ENCODE measurements at places on chromosomes 7 and 10.

- peak; percentile 30 for DNase-seq
Observed at GRCh38 chr7:6618621-6619020, 3.2 kb downstream of the ZNF853 start.

DNA sequence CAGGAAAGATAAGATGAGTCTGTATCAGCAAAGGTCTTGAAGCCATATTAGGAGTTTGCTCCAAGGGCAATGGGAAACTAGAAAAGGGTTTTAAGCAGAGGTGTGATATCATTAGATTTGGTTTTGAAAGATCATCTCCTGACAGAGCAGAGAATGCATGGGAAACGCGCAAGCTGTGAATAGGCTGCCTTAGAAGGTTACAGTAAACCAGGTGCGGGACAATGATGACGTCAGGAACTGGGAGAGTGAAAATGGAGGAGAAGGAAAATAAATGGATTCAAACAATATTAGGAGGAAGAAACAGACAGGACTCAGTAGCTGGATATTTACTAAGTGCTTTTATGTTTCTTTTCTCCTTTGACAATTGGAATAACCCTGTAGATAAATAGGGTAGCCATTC, 50.6 kb downstream of the CACNB2 start:
- no peak for DNase-seq

DNA sequence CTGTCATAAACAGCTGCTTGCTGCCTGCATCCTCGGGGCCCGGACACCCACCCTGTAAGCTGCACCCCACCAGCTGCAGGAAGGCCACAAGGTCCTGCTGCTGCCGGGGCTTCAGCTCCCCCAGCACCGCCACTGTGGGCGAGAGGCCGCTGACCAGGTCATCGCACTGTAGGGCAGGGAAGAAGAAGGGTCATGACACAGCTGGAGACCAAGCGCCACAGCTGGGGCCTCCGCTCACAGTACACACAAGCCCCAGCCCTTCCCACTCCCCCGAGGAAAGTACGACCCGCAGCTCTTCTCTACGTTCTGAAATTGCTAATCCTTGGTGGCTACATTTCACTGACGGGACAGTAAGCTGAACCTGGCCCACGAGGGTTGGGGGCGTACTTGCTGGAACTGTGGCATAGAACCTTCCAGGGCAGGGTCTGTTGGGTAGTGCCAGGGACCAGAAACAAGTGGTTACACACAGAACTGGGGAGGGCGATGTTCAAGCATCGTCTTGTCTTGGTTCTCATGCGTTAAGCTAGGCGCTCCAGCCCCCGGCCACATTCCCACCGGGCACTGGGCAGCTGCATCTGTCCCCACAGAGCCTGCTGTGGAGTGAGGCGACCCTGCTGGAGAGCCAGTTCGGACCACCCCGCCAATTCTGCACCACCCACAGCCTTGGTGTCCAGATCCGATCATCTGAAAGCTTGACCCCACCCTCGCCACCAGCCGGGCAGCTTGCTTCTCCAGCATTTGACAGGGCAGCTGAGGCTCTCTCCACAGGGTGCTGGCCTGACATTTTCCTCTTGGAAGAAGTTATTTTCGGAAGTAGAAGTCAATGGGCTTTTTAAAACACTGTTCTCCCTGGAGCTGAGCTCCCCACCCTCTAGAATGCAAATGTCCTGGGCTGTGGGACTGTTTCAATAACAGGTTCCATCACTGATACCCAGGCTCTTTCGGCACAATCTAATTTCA, 50.8 kb downstream of the GSDME start:
- no peak for DNase-seq

GRCh38 chr10:86164174-86164774, 202.3 kb downstream of the GRID1 start:
- no peak for DNase-seq

GRCh38 chr7:43669286-43670081, 59.8 kb downstream of the COA1 start:
- peak; percentile 78 for DNase-seq

DNA sequence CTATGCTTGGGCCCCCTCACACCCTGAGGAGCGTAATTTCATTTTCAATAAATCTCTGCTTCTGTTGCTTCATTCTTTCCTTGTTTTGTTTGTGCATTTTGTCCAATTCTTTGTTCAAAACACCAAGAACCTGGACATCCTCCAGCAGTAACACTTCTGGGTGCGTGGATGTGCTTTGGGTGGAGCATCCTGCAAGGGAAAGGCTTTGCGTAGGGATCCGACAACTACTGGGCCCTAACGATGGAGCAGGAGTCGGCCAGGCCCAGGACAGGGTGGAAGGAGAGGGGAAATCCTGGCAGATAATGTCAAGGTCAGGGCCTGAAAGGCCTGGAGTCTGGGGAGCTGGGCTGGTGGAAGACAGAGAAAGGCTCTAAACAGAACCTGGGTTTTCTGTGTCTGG, 231.8 kb downstream of the ADAM12 start:
- no peak for DNase-seq

DNA sequence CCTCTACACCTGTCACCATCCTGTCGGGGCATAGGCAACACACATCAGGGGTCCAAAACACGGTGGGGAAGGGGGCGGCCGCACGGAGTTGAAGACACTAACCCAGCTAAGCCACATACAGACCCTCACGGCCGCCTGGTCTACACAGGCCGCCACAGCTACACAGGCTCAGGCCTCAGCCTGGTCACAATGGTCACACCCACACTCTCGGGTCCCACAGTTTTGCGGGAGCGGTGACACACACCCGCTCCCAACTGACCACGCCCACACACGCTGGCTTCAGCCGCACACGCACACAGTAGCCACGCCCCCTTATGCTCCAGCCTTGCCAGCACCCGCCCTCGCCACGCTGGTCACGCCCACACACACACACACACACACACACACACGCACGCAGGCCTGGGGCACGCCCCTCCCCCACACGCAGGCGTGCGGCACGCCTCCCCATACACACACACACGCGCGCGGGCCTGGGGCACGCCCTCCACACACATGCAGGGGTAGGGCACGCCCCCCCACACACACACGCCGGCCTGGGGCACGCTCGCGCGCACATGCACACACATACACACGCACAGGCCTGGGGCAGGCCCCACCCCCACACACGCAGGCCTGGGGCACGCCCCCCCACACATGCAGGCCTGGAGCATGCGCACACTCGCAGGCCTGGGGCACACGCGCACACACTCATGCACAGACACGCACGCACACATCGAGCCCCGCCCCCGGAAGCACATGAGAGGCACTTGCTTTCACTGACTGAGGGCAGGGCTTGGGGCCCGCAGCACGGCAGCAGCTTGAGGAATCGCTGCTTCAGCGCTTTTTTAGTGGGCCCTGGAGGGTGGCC, 12.3 kb upstream of the OGA start:
- DNase-seq: peak; percentile 89

GRCh38 chr10:7890781-7891180, 72.5 kb downstream of the TAF3 start:
- no peak for DNase-seq

DNA sequence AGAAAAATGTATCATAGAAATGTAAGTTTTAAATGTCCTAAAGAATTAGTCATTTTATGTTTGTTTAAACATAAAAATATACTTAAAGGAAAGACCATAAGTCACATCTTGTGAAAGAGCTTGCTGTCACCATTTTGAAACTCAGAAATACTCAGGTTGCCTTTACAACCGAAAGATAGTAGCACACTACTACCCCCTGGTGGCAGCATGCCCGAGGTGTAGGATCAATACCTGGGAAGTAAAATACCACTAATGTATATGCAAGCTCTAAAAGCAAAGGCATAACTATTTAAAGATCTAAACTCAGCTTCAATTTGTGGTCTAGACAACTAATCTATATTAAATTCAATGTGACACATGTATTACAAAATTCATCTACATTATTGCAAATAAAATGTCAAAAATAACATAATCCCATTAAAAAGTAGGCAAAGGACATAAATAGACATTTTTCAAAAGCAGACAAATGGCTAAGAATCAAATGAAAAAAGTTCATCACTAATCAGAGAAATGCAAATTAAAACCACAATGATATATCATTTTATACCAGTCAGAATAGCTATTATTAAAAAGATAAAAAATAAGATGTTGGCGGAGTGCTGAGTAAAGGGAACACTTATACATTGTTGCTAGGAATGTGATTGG, 47.7 kb upstream of the FGL2 start:
- peak; percentile 83 for DNase-seq

DNA sequence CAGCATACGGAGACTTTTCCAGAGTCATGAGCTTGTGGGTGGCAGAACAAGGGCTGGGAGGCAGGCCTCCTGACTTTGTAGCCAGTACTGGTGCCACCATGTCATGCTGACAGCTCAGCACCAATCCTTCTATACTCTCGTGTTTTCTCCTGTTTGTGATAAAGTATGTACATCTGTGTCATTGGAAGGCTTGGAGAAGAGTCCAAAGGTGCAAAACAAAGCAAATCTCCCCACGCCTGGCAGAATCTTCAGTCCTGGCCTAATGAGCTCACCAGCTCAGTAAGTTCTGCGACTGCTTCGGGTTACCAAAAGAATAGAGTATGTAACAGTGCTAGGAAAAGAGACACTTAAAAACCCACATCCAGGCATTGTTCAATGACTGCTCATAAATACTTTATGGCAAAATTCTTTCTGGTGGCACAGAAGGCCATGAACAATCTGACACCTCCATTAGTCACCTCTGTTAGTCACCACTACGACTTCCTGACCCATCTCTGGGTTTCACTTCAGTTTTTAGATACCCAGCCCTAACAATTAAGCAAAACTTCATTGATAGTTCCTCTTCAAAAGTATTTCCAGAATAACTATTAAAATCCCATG, 24.5 kb downstream of the STEAP1 start:
- peak; percentile 93 for DNase-seq

- DNase-seq: no peak
Observed at GRCh38 chr7:75690121-75690523, 48.6 kb downstream of the HIP1 start.

DNA sequence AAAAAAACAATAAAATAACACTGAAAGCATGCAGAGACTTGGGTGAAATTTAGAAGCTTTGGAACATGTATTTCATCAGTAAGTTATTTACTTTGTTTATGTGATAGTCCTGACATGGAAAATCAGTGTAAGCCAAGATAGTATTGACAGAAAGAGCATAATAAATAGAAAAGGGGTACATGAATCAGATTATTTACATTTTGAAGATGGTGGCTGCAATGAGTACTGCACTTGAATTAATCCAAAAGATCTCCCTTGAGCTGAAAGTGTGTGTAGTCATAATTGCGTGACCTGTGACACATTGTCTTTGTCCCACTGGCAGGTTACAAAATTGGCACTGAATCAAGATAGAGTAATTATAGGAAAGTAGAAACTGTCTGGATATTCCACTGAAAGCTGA, 562.9 kb downstream of the GFRA1 start:
- no peak for DNase-seq

DNA sequence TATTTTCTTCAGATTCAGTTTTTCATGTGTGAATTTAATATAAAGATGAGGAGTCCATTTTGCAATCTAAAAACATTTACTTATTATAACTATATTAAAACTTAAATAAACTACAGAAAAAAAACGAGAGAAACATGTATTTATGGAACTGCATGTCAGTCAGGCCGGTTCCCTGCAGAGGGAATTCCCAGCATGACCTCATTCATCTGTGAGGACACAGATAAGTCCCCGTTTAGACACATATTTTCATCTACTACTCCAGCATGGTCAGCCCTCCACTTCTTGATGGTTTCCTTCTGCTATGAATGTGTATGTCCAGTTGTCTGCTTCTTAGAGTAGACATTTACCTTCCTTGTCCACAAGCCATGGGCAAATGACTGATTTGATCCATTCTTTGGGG, 339.1 kb downstream of the SEMA3D start:
- DNase-seq: no peak

DNA sequence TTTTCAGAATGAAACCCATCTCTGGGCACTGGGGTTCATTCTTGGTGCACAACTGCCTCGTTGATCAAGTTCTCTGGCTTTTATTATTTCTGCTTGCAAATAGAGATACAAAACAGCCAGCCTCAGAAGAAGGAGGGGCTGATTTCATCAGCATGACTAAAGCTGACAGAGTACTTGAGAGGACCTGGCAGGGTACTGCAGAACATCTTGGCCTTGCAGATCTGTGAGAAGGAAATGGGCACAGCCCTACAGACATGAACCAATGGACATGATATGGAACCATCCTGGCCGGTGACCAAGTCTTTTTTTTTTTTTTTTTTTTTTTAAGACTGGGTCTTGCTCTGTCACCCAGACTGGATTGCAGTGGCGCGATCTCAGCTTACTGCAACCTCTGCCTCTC, 240.6 kb downstream of the VTI1A start:
- peak; percentile 36 for DNase-seq

GRCh38 chr10:17066000-17066399, 63.6 kb downstream of the CUBN start:
- no peak for DNase-seq

DNA sequence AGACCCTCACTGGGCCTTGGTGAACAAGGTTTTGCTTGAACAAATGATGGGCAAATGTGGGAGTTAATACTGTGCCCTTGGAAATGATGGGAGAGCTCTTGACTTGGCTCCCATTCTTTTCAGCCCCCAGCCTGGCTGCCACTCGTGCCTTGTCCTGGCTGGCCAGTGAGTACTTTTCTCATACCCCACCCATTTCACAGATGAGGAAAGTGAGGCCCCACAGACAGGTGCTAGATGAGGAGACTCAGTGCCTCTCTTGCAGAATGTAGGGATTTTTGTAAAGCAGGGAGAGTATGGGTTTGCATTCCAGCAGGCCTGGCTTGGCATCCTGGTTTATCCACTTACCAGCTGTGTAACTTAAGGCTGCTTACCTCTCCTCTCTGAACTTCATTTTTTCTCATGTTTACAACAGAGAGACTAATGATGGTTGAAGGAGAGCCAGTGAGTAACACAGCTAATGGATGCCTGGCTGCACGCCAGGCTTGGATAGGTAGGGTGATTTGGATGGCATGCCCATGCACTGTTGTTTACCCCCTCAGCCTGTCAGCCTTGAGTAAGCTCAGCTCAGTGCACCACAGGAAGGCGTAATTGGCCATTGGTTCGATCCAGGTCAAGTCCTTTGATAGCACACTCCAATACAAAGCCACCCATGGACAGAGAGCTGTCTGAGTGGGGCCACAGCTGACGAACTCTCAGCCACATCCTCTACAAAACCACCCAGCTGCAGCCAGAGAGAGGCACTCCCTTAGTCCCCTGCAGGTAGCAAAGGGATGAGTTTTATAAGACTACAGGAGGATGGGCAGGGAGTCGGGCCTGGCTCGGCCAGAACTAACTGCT, 436.8 kb downstream of the RPS24 start:
- DNase-seq: peak; percentile 25

DNA sequence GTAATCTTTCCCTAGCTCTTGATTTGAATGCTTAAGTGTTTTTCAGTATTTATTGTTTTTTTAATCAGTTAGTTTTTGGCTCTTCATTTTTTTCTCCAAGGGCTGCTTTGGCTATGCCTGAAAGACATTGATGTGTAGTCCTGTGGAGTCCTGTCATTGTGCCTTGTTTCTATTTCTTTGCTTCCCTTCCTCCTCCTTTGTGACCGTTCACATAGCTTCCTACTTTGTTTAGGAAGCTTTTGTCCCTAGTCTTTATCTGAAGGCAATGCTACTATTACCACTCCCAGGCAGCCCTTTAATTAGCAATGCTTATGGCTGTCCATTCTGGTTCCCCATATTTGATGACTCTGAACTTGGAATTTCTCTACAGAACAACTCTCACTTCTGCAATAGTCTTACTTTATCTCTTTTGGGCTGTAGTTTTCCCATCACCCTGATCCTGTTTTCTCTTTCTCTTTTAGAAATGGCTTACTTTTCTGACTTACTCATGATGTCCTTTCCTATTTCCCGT, 39.9 kb downstream of the ADCYAP1R1 start:
- no peak for DNase-seq

GRCh38 chr10:93376372-93377293, 105.5 kb downstream of the MYOF start:
- peak; percentile 93 for DNase-seq

Measured in fibroblast of lung (primary cell).